Activated T-helper 1 cell treated with Interleukin-2 at 50 U/mL for 16 hours (primary cell): ENCODE measurements at places on chromosomes 3 and 15.
A peak's percentile ranks its signal among the peaks of the same experiment; 100 is the strongest.

- DNase-seq, result no peak
These were observed 45.7 kb downstream of the ZFAND6 start for GRCh38 chr15:80105193-80105592.

GRCh38 chr3:56620371-56620770 is 62.7 kb downstream of the TASOR start:
- DNase-seq, result no peak

GRCh38 chr3:7589526-7589925 is 728.6 kb downstream of the GRM7 start:
- DNase-seq, result no peak

- no peak for DNase-seq
These were observed 126.3 kb downstream of the DMXL2 start for GRCh38 chr15:51496246-51496645.

GRCh38 chr15:80871858-80872257 is 92.7 kb downstream of the CEMIP start:
- DNase-seq, result no peak

GRCh38 chr15:89761009-89761831 is 10.2 kb upstream of the MESP1 start:
- DNase-seq, result no peak

GRCh38 chr3:175447521-175447920 is 588.4 kb downstream of the NAALADL2 start:
- no peak for DNase-seq

DNA sequence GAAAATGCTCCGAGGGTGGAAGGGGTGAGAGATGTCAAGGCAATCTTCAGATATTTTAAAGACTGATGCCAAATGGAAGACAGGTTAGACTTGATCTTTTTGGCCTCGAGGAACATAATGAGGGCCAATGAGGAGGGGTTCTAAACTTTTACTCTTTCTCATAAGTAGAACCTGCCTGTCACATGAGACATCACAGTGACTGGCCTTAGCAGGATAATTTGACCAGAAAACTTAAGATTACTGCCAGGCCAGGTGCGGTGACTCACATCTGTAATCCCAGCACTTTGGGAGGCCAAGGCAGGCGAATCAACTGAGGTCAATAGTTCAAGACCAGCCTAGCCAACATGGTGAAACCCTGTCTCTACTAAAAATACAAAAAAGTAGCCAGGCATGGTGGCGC is 12.2 kb downstream of the TM4SF4 start:
- DNase-seq, result no peak

GRCh38 chr3:169131690-169132464 is 531.6 kb downstream of the MECOM start:
- DNase-seq, result no peak

- DNase-seq, result no peak
These were observed 299.6 kb upstream of the C2CD4B start for GRCh38 chr15:62464705-62465104.

- DNase-seq, result no peak
These were observed 235.1 kb downstream of the MYRIP start for GRCh38 chr3:40044487-40044886.

- no peak for DNase-seq
These were observed 19.5 kb downstream of the SLC7A14 start for GRCh38 chr3:170566413-170566812.

DNA sequence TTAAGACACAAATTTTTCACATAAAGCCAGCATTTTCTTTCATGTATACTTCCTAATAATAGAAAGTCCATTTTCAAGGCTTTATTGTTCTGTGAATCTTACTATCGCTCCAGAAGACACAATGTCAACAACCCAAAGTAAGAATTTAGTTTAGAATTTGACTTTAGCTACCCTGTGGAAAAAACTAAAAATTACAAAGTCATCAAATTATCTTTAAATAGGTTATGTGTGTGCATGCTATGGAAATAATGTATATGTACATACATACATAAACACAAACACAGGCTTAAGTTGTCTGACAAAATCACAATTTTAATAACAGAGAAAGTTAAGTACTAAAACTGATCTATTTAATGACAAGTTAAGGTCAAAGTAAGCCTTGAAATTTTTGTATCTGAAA is 20.2 kb upstream of the XXYLT1 start:
- DNase-seq, result no peak

GRCh38 chr15:64521726-64522164 is 61.4 kb downstream of the ZNF609 start:
- DNase-seq, result no peak

DNA sequence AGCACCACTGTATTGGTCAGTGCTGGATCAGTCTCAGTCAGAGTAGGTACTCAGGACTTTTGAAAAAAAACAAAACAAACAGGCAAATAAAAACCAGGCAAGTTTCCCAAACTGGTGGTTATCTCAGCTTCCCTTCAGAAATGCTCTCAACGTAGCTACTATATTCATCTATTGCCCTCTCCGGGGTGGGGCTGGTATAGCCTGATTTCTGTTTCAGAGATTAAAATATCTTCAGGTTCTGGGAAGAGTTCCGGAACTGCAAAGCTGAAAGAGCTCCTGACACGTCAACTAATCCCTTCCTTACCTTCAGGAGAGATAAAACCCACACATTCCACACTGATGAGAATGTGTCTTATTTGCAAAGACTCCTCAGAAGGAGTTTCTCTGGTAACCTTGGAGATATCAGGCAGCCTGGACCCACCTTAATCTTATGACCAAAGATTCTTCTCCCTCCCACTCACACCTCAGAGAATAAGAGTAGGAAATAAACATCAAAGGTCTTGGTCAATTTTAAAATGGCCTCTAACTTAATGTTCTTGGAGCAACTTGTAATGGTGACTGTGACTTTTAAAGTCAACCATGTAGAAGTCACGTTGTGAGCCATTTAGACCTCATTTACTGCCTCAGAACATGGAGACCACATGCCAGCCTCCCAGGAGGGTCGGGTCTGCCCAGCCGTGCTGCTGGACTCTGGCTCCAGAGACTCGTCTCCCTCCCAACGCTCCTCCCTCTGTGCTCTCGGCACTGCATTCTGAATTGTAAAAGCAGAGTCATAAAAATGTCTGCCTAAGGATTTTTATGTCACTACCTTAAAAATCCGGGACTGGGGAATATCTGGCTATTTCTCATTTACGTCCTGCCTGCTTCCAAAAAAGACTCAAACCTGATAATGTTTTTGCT is 53.8 kb downstream of the CDCP1 start:
- DNase-seq, result no peak

DNA sequence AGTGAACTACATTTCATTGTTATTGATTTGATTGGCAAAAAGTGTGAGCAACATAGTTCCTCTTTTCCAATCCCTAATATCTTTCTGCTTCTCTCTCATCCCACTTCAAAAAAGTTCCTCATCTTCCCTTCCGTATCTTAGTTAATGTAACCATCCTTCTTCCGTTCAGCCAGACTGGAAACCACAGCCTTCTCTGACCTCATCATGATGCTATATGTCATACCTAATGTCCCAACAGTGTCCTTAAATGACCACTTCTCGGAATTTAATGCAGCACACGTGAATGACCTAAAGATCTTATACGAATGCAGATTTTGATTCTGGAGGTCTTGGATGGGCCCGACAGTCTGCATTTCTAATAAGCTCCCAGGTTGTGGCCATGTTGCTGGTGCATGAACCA is 320.3 kb upstream of the SATB1 start:
- DNase-seq, result no peak

GRCh38 chr3:185649414-185649813 is 63.3 kb downstream of the SENP2 start:
- DNase-seq, result no peak

- DNase-seq, result no peak
These were observed 2.3 kb upstream of the CCR8 start for GRCh38 chr3:39327053-39327745.

DNA sequence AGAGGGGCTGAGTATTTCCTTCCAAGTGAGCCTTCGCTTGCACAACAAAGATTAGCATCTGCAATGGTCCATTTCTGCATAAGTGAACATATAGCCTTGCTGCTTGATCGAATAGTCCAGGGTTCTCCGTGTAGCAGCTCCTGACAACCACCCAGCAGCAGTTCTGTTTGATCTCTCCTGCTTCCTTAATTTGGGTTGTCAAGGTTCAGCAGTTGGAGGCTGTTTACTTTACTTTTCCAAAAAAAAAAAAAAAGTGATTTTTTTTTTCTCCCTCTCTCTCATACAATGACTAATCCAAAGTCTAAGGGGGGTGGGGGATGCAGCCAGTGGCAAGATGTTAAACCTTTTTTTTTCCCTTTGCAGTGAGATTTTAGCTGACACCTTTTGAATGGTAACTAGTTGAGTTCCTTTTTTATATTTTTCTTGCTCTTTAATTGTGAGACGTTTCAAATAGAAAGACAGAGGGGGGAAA is 3.6 kb downstream of the FOXP1 start:
- DNase-seq, result no peak

DNA sequence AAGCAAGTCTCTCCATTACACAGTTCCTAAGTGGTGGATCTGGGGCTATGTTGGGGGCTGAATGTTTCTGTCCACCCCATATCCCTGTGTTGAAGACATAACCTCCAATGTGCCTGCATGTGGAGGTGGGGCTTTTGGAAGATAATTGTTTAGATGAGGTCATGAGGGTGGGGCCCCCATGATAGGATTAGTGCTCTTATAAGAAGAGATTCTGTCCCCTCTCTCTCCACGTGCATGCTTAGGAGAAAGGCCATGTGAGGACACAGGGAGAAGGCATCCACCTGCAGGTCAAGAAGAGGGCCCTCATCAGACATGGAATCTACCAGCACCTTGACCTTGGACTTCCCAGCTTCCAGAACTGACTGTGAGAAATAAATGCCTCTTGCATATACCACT is 231.0 kb upstream of the CHRNA7 start:
- no peak for DNase-seq

- DNase-seq, result no peak
These were observed 187.9 kb downstream of the SUCNR1 start for GRCh38 chr3:152061296-152061695.

DNA sequence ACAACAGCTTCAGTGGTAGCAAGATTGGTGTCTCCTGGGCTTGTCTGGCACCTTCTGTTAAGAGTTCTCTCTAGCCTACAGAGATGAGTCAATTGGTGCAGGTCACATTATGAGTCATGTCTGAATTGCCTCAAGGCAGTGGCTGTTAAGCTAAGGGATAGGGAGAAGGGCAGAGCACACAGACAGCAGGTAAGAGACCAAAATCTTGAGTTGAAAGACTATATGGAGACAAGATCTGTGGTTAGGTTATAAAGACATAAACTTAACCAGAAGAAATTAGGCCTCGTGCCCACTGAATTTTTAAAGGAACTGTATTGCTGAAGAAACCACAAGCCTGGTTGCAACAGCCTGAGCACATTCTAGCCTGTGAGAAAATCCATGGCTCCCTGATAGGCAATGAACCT is 19.2 kb upstream of the KPNA1 start:
- DNase-seq, result no peak

DNA sequence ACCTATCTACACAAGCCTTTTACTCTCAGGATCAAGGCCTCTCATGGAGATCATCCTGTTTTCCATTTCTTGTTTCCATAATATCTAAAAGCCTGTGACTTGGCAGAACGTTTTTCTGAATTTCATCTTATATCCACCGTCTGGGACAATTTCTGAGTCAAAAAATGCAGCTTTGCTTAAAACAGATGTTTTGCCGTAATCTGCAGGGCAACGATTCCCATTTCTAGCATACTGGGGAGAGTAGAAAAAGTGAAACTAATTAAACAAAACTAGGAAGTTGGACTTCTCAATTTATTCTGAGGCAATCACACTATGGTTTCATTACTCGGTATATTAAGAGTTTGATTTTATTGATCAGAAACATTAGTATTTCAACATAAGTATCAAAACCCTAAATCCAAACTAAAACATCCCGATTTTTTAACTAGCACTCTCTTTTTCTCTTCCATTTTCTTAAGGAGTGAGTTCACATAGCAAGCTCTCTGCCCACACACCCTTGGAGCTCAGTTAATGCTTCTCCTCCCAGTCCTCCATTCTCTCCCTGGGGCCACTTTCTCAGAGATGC is 33.6 kb downstream of the SPATA12 start:
- DNase-seq, result no peak

- DNase-seq, result no peak
These were observed 79.4 kb downstream of the HES1 start for GRCh38 chr3:194215392-194215791.

GRCh38 chr15:92109191-92109873 is 255.8 kb downstream of the SLCO3A1 start:
- DNase-seq, result no peak

GRCh38 chr3:100075851-100076730 is 38.2 kb downstream of the FILIP1L start:
- DNase-seq, result no peak

GRCh38 chr3:15291589-15292541 is 40.5 kb downstream of the SH3BP5 start:
- peak; percentile 43 for DNase-seq

DNA sequence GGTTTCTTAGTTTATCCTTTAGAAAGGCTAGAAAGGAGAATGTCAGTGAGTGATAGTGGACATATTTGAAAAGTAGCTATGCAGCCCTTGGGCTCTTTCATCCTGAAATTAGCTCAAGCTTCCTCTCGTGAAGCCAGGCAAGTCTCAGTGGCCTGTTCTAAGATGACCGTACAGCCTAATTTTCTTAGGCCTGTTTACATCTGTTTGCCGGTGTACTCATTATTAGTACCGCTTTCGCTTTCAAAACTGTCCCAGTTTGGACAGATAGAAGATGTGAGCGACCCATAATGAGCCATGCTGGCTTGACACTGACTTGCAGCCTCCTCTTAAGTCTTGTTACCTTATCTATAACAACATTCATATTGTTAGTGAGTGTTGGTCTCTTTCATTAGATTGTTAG is 5.7 kb upstream of the ARL14 start:
- no peak for DNase-seq

GRCh38 chr3:63920001-63920400 is 7.8 kb upstream of the SCAANT1 start:
- DNase-seq, result no peak

DNA sequence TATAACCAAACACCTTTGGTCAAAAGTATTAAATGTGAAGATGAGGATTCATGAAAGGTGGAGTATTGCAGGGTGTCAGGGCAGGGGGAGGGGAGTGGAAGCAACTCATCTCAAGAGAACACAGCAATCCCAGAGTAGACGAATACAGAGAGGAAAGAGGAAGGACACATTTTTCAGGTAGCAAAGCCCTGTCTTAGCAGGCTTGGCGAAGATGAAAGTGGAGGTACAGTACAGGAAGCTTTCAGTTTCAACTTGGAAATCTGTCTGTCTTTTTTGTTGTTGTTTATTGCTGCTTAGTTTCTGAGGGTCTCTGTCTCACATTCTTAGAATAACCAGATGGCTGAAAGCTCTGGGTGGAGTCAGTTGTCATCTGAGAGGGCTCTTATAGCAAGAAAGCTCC is 80.8 kb upstream of the GPR149 start:
- no peak for DNase-seq

DNA sequence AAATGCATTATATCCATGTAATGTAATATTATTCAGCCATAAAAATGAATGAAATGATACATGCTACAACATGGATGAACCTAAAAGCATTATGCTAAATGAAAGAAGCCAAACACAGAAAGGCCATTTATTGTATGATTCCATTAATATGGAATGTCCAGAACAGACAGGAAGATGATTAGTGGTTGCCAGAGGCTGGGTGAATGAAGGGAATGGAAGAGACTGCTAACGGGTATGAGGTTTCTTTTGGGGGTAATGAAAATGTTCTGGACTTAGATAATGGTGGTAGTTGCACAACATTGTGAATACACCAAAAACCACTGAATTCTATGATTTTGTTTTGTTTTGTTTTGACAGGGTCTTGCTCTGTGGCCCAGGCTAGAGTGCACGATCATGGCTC is 61.6 kb upstream of the MAP4 start:
- no peak for DNase-seq
